Activated CD4-positive, alpha-beta T cell treated with anti-CD3 and anti-CD28 coated beads, Interleukin-10, Interleukin-2, amounts not matched to agents 100 ng/mL and 50 ng/mL, durations not matched to agents 16 hours and 8 hours (primary cell): ENCODE measurements at places on chromosomes 2 and 18.

DNA sequence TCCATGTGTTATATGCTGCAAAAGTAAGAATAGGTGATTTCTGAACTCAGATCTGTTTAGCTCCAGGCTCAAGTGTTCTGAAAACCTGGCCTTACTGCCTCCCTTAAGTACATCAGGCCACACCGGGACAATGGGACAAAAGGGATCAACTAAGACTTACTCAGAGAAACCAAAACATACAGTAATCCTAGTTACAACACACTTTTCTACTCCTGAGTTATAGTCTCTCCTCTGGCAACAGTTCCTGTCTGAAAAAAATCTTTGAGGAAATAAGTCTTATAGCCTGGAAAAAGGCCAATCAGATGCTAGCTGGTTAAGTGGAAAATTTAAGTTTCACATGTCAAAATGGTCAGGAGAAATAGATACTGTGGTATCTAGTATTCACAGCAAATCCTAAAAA, 5.6 kb downstream of the METTL5 start:
- no peak for DNase-seq

- DNase-seq: no peak
Measured at GRCh38 chr18:27636576-27637085, 451.5 kb upstream of the CHST9 start.

- peak; percentile 31 for DNase-seq
Measured at GRCh38 chr2:28424799-28425463, 32.3 kb downstream of the FOSL2 start.

DNA sequence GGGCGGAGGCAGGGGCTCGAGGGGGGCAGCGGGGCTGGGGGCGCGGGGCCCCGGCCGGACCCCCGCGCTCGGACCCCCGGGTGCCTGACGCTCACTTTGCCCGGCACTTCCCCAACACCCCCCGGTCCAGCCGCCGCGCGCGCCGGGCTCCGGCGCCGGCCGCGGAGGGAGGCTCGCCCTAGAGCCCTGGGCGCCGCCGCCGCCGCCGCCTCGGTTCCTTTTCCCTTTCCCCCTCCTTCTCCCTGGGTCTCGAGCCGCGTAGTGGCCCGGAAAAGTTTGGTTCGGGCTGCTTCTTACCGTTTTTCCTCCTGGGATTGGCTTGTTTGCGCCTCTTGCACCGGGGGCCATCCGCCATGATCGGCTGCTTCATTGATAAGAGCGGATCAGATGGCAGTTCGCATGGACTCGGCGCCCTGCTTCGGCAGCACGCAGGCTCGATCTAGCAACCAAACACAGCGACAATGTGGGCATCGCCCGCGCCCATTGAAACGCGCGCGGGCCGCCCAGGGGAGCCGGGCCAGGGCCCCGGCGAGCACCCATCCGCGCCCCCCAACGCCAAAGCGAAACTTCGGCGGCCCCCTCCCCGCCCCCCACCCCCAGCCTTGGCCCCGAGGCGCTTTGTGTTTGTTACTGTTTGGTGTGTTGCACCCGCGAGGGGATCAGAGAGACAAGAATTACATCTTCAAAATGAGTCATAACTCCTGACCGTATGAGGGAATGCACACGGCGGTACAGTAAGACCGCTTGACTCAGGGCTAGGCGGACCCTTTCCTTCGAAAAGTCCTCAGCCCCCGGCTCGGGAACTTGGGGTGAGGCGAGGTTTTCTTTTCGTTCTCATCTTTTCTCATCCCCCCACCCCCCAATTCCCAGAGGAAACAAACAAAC, 2.7 kb downstream of the ZEB2 start:
- DNase-seq: peak; percentile 84

DNA sequence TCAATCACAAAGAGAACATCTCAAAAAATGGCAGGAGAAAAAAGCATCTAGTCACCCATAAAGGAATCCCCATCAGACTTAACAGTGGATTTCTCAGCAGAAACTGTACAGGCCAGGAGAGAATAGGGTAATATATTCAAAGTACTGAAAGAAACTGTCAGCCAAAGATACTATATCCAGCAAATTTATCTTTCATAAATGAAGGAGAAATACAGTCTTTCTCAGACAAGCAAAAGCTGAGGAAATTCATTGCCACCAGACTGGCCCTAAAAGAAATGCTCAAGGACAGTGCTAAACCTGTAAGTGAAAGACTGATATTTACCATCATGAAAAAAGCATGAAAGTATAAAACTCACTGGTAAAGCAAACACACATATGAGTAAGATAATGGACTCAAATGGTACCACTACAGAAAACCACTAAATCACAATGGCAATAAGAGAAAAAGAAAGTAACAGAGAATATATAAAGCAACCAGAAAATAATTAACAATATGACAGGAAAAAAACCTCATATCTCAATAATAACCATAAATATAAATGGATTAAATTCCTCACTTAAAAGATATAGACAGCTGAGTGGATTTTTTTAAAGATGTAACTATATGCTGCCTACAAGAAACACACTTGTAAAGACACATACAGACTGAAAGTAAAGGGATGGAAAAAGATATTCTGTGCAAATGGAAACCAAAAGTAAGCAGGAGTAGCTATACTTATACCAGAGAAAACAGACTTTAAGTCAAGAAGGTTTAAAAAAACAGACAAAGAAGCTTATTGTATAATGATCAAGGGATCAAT, 83.4 kb upstream of the STK39 start:
- DNase-seq: no peak
